T47D (cell line): ENCODE measurements at places on chromosomes 11 and 22.
A peak's percentile ranks its signal among the peaks of the same experiment; 100 is the strongest.

- no peak for DNase-seq
Measured at GRCh38 chr11:133793271-133794035, 51.9 kb downstream of the SPATA19 start.

DNA sequence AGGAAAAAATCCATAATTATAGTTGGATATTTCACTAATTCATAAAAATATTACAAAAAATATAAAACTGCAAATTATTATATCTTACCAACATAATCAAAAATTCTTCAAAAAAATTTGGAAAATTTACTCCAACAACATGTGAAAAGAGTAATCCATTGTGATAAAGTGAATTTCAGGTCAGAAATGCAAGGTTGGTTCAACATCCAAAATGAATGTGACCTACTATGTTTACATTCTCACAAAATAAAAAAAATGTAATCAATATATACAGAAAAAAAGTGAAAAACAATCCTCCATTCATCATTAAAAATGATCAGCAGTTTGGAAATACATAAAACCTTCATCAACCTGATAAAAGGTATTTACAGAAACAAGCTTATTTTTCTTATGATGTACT is 1252.2 kb downstream of the JRKL start:
- no peak for DNase-seq

- no peak for DNase-seq
Measured at GRCh38 chr11:3046190-3046589, 11.0 kb downstream of the CARS1 start.

- no peak for DNase-seq
Measured at GRCh38 chr11:128521682-128522054, 65.7 kb downstream of the ETS1 start.

DNA sequence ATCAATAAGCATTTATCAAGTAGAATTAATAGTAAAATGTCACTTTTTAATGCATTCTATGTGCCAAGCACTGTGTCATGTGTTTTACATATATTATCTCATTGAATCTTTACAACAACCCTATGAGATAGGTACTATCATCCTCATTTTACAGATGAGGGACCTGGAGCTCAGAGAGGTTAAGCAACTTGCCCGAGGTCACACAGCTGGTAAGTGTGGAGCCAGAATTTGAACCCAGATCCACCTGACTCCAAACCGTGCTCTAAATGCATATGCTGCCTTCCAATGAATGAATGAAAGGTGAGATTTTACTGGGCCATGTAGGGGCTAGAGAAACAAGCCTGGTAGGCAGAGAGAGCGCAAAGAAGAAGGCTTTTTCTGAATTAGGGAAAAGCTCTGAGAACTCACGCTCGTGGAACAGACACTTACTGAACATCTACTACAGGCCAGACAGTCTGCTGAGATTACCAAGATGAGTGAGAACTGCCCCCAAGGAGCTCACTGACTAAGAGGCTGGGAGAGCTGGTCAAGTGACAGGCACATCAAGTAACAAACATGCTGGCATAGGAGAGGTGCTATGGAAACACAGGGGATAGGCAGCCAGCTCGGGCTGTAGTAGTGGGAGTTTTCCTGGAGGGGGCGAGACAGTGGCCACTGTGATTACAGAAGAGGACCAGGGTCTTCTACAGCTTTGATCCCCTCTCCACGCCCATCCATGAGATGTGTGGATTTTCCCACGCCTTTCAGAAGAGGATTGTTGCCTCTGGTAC is 4.4 kb downstream of the ABCG4 start:
- no peak for DNase-seq

GRCh38 chr11:60748821-60749220 is 7.8 kb upstream of the MS4A15 start:
- no peak for DNase-seq

DNA sequence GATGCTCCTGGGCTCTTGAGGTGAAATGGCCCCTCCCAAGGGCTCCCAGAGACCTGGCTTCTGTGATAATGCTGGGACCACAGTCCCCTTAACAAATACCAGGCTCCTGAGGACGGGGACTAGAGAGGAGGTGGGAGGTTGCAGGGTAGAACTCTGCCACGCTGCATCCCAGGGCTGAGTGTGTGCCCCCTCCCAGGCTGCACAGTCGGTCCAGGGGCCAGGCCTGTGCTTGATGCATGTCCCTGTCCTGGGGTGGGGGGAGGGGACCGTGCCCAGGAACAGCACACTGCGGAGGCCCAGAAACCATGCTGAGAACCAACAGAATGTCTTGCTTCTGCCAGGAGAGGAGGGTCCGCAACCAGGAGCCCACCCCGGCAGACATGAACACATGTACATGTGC is 9.3 kb downstream of the CSF2RB start:
- DNase-seq = no peak

DNA sequence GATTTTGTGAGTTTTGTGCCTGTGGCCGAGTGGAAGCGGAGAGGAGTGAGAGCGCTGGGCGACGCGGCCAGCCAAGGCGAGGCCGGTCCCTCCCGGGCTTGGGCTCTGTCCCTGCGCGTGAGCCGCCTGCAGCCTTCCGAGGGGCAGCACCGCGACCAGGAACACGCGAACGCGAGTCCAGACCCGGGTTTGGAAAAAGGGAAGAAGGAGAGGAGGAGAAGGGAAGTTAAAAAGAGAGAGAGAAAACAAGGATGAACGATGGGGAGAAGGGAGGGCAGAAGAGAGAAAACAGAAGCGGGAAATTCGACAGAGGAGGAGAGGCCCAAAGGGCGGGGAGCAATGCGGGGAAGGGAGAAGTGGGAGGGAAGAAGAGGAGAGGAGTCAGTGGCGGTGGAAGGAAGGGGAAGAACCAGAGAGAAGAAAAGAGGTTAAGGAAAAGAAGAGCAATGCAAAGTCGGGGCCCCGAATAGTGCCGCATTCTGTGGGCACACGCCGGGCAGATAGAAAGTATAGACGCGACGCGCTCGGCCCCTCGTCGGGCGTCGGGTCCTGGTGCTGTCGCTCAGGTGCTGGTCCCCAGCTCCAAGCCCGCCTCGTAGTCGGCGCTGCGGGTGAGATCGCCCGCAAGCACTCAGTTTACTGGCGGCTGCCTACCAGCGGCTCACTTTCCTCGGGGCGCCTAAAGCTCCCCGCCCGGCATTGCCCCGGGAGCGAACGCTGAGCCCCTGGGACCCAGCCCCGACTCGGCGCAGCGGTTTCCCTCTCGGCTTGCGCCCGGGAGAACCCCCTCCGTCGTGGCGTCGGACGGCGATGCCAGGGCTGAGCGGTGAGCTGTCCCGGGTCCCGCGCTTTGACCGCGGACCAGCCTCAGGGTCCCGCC is 2.8 kb upstream of the BARX2 start:
- no peak for DNase-seq

GRCh38 chr11:134819041-134819440 is 407.0 kb upstream of the B3GAT1 start:
- DNase-seq = peak; percentile 72

GRCh38 chr11:119975561-119976152 is 162.3 kb downstream of the TRIM29 start:
- no peak for DNase-seq

- no peak for DNase-seq
Measured at GRCh38 chr22:16838073-16838472, 12.9 kb upstream of the XKR3 start.

GRCh38 chr11:69470793-69471728 is 10.4 kb upstream of the LINC01488 start:
- DNase-seq = no peak

DNA sequence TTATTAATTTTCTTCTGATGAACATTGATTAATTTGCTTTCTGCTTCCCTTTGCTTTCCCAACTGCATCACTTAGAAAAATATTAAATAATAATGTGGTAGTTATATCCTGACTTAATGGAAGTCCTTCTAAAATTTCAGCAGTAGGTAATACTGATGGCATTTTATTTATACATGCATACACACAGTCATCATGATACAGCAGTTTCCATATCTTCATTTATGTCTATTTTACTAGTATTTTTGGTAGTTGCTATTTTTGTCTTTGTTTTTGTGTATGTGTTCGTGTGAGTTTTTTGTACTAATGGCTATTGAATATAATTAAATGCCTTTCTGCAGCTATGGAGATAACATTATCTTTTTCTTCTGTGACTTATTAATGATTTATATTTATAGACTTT is 484.7 kb upstream of the CNTN5 start:
- DNase-seq = no peak

DNA sequence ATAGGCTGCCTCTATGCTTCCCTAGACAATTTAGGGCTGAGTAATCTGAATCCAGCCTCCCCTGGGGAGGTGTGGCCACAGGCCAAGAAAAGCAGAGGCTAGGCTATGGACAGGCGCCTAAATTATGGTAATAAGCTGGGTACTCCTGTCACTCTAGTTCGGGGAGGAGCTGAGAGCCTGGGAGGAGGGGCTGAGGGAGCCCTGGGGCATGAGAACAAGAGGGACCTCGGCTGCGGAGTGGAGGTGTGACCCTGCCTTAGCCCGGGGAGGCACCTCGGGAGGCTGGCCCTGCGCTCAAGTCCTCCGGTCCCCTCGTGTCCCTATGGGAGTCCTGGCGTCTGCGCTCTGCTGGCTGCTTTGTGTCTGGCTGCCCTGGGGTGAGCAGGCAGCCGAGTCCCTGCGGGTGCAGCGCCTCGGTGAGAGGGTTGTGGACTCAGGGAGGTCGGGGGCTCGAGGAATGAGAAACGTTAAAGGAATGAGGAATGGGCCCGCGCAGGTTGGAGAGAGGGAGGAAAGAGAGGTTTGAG is at the start of gene OTOG:
OTOG (plus strand) TSS at position 209 of the 527 bp plus-strand sequence; CDS start at position 323, 114 bp downstream.
- peak; percentile 41 for DNase-seq

- no peak for DNase-seq
Measured at GRCh38 chr11:85831050-85831449, 20.1 kb upstream of the SYTL2 start.

DNA sequence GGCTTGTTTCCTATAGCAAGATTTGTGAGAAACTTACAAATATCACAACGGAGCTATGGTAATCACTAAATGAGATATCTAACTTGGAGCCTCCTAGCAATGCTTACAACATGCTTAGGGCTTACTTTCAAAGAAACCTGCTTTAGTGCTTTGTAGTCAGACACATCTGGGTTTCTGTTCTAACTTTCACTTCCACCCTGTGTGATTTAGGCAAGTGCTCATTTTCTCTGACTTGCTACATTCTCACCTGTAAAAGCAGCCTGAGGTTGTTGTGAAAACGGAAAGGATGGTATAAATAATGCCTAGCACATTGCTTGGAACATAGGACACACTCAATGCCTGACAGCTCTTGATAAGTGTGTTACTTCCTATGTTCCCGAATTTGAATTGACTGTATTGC is 45.6 kb downstream of the LRRC4C start:
- no peak for DNase-seq

GRCh38 chr11:22471385-22471784 is 133.2 kb downstream of the SLC17A6 start:
- DNase-seq = no peak

- DNase-seq = peak; percentile 78
Measured at GRCh38 chr11:67053896-67054329, 2.7 kb upstream of the RHOD start.

DNA sequence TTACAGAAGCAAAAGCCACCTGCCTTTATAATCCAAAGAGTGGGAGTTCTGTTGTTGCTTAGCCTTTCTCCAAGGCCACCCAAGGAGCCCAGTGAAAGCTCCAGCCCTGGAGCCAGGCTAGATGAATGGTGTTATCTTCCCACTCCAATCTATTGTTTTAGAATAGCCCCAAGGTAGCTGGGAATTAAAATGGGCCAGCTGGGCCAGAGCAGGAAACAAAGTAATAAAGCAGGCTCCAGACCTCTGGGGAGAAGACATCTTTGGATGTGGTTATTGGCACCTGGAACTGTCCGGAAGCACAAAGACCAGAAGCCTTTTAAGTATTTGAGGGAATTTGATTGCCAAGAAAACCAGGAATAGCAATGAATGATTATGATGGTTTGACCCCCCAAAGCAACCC is 8.8 kb downstream of the C11orf96 start:
- no peak for DNase-seq

DNA sequence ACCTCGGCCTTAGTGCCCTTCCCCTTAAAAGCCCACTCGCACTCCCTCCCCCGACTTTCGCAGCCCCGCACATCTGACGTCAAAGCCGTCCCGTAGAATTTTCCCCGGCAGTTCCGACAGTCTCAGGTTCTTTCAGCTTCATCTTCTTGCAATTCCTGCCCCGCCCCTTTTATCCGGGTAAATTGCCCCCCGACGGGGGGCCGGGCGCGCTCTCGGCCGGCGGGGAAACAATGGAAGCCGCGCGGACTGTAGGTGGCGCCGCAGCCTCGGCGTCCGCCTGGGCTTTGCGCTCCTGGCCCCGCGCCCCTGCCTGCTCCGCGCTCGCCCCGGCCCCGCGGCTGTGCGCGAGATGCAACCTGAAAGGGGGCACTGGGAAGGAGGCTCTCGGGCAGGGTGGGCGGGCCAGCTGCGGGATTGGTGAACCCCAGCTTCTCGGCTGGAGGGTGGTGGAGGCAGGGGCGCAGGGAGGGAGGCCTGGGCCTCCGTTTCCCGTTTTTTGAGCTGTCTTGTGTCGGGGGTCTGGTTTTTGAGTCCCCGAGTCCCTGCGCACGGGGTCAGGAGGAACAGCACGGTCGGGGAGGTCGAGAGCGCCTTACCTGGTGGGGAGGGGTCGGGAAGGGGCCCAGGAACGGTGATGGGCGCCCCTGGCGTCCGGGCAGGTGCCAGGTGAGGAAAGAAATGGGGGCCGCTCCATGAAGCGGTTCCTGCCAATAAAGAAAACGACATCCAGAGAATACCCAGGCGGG is 859 bp upstream of the FGF19 start:
- DNase-seq = no peak

DNA sequence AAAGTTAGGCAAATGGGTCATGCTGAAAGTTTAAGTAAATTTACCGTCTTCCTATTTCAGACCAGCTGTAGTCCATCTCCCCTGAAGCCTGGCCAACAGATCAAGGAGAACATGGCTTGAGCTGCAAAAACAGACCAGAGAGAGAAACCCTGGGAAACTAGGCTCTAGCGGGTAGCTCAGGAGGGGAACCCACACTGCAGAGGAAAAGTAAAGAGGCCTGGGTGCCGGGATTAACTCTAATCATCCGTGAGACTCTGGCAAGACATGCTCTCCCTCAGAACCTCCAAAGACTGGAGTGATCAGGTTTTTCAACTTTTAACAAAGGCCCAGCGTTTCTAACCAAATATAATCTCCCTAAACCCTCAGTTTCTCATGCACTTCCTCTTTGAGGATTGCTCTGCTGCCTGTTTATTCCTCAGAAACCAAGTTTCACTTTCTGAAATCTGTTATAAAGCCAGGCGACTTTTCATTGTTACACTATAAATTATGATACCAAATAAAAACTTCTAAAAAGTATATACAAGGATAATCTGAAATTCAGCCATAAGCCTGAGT is 67.5 kb downstream of the GAB2 start:
- DNase-seq = no peak

GRCh38 chr22:20427945-20428417 is 9.6 kb downstream of the SCARF2 start:
- DNase-seq = no peak

DNA sequence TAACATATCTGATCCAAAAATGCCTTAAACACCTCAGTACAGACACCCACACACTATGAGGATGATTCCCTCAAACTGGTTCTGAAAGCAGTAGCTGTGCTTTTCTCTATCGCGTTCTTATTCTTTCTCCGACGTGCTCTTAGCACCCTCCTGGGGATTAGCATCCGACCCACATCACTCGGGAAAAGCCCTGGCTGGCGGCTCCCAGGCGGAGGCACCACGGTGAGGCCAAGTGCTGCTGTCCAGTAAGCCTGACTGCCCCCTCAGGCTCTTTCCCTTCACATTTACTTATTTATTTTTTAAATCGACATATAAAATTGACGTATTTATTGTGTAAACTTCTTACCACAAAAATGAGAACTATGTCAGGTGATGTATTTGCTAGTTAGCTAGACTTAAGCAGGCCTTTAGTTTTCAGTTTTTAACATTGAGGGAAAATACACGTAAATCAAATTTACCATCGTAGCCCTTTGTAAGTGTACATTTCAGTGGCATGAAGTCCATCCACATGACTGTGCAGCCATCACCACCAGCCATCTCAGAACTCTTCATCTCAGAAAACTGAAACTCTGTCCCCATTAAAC is 19.2 kb downstream of the TBX1 start:
- peak; percentile 38 for DNase-seq
